ENCODE measurements at places on chromosomes 7 and 10.

GRCh38 chr7:45682836-45683555, 108.8 kb downstream of the ADCY1 start:
- no peak for DNase-seq

DNA sequence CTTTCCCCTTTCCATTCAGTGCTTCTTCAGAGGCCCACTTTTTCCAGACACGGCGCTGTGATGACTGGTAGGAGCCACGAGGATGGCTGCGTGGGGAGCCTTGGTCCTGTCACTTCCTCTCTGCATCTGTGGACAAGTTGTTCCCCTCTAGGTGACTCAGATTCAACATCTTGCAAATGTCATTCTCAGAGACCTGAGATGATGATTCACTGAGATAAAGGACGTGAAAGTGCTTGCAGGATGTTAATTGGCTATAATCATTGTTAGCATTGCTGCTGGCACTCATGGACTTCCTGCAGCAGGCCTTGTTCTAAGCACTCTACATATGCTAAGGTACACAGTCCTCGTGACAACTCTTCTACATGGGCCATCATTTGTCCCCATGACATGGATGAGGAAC, 489.8 kb upstream of the ZMIZ1 start:
- DNase-seq, result no peak

DNA sequence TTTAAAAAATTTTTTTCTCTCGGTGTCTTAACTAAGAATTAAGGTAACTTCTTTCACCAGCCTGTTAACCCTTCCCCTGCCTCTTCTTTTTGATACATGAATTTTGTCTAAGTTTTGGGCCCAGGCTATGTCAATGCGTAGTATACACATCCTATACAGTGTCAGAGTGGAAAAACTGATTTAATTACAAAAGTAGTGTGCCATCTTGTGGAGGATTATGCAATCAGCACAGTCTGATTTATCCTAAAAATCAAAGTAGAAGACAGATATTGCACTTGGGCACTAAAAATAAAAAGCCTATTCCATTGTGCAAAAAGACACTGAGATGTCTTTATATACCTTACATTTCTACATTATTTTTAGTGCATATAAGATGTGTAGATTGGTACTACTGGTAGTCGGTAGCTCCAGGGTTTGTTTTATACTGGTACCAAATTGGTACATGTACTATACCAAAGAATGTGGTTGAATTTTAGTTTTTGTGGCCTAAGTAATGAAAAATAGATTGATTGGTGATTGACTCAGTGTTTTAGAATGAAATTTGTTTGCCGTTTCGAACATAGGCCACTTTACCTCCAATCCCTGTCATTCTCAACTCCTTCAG, 96.6 kb downstream of the MKLN1 start:
- DNase-seq, result no peak

- no peak for DNase-seq
Observed at GRCh38 chr7:95018021-95018420, 110.6 kb downstream of the PPP1R9A start.

DNA sequence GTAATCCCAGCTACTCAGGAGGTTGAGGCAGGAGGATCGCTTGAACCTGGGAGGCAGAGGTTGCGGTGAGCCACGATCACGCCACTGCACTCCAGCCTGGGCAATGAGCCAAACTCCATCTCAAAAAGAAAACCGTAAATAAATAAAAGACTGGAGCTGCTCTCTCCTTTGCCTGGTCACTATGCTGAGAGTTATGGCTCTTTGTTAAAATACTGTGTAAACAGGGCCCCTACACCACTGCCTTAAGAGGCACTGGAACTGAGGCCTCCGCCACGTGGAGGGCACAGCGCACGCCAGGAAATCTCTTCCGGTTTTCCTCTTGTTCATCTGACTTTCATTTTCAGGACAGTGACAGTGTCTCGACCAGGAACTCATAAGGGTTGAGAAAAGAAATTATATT, 123.3 kb downstream of the PAXIP1 start:
- no peak for DNase-seq

GRCh38 chr10:44991571-44991970, 9.2 kb upstream of the ZNF22 start:
- no peak for DNase-seq
